Endothelial cell (in vitro differentiated cells): ENCODE measurements at places on chromosomes 7 and 10.

GRCh38 chr7:130022623-130023175, 28.5 kb downstream of the ZC3HC1 start:
- H3K4me3 ChIP-seq: peak overlapping the region; percentile 39
- no peak for DNase-seq
- no peak overlapping the region for H3K27ac ChIP-seq
- H3K4me1 ChIP-seq: no peaks in the 10 kb centered on the region
- no peaks in the 10 kb centered on the region for H3K27me3 ChIP-seq
- H3K36me3 ChIP-seq: peaks cover 33% of the 10 kb centered on the region

DNA sequence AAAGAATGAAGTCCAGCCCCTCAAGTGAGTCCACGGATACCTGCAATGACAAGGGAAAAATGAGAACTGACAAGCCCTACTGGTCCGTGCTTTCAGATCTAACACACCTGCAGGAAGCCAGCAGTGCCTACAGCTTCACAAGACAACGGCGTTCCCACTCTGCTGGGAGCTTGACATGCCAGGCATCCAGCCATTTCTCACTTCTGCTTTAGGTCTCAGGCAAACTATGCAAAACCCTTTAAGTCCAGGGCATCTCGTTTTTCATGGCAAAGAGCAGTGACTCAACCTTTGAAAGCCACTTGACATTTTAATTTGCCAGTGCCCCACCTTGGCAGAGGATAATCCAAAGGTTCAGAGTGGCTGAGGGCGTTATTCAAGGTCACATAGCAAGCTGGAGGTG, 49.1 kb upstream of the GPAM start:
- H3K27me3 ChIP-seq: peaks cover 6% of the 10 kb centered on the region
- H3K36me3 ChIP-seq: no peaks in the 10 kb centered on the region
- DNase-seq: no peak
- no peaks in the 10 kb centered on the region for H3K4me1 ChIP-seq
- no peak overlapping the region for H3K4me3 ChIP-seq
- no peak overlapping the region for H3K27ac ChIP-seq

- no peaks in the 10 kb centered on the region for H3K36me3 ChIP-seq
- H3K4me3 ChIP-seq: no peak overlapping the region
- H3K4me1 ChIP-seq: no peaks in the 10 kb centered on the region
Observed at GRCh38 chr10:4249841-4250586, 465.0 kb upstream of the KLF6 start.

- no peak for DNase-seq
- H3K4me3 ChIP-seq: peak overlapping the region; percentile 32
- no peak overlapping the region for H3K27ac ChIP-seq
- H3K4me1 ChIP-seq: peaks cover 70% of the 10 kb centered on the region
- peaks cover 32% of the 10 kb centered on the region for H3K27me3 ChIP-seq
Observed at GRCh38 chr7:97021747-97022490, 2.7 kb downstream of the DLX5 start.

GRCh38 chr7:68173513-68173912, 1176.9 kb downstream of the TYW1 start:
- peaks cover 6% of the 10 kb centered on the region for H3K27me3 ChIP-seq
- no peak overlapping the region for H3K27ac ChIP-seq
- H3K36me3 ChIP-seq: peaks cover 7% of the 10 kb centered on the region
- no peak overlapping the region for H3K4me3 ChIP-seq
- no peaks in the 10 kb centered on the region for H3K4me1 ChIP-seq

DNA sequence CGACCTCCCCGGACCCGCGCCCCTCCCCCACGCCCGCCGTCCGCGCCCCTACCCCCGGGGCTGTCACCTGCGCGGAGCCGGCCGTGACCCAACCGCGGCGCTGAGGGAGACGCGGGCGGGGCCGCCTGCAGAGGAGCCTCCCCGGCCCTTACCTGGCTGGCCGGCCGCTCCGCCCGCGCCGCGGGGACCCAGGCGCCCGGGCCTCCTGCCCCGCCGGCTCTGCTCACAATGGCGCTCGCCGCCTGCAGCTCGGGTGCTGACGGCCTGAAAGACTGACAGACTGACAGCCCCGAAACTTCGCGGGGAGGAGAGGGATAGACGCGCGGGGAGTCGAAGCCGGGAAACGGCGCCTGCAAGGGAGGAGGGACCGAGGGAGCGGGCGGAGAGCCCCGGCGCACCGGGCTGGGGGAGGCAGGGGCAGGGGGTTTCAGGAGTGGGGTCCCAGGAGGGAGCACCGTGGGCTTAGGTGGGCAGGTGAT, 393 bp downstream of the ZNF467 start:
- DNase-seq: peak; percentile 48
- H3K4me3 ChIP-seq: peak overlapping the region; percentile 90
- H3K27ac ChIP-seq: no peak overlapping the region
- H3K4me1 ChIP-seq: peaks cover 38% of the 10 kb centered on the region
- peaks cover 22% of the 10 kb centered on the region for H3K36me3 ChIP-seq

- no peaks in the 10 kb centered on the region for H3K4me1 ChIP-seq
- no peak overlapping the region for H3K27ac ChIP-seq
- H3K36me3 ChIP-seq: peaks cover 7% of the 10 kb centered on the region
- DNase-seq: no peak
Observed at GRCh38 chr10:15120523-15120922, 23.4 kb downstream of the RPP38 start.

- H3K36me3 ChIP-seq: no peaks in the 10 kb centered on the region
- H3K27ac ChIP-seq: no peak overlapping the region
- H3K4me3 ChIP-seq: no peak overlapping the region
- no peak for DNase-seq
Observed at GRCh38 chr7:29063872-29064271, 82.5 kb downstream of the CPVL start.

GRCh38 chr7:69450456-69450855, 147.8 kb upstream of the AUTS2 start:
- DNase-seq: no peak
- no peak overlapping the region for H3K4me3 ChIP-seq
- peaks cover 3% of the 10 kb centered on the region for H3K4me1 ChIP-seq
- no peaks in the 10 kb centered on the region for H3K36me3 ChIP-seq
- H3K27ac ChIP-seq: no peak overlapping the region

GRCh38 chr7:34759477-34760125, 101.6 kb downstream of the NPSR1 start:
- no peaks in the 10 kb centered on the region for H3K36me3 ChIP-seq
- H3K4me3 ChIP-seq: no peak overlapping the region
- peak; percentile 22 for DNase-seq
- no peaks in the 10 kb centered on the region for H3K4me1 ChIP-seq

DNA sequence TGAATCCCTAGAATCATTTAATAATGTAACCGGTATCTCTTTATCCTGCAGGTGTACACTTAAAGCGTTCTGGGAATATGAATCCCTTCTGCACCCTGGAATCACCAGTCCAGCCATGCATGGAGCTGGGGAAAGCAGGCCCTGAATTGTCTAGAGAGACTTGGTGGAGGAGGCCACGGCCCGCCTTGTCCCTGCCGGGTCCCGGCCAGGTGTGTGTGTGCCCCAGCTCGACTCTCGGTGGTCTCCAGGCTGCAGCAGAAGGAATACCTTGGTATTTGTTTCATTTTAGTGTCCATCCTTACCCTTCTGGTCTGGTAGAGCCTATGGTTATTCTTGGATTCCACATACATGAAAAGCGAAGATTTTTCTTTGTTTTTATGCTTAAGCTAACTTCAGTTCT, 58.1 kb downstream of the PRPF18 start:
- no peak overlapping the region for H3K4me3 ChIP-seq
- peaks cover 69% of the 10 kb centered on the region for H3K36me3 ChIP-seq
- no peak for DNase-seq
- H3K27me3 ChIP-seq: peaks cover 11% of the 10 kb centered on the region
- no peaks in the 10 kb centered on the region for H3K4me1 ChIP-seq

DNA sequence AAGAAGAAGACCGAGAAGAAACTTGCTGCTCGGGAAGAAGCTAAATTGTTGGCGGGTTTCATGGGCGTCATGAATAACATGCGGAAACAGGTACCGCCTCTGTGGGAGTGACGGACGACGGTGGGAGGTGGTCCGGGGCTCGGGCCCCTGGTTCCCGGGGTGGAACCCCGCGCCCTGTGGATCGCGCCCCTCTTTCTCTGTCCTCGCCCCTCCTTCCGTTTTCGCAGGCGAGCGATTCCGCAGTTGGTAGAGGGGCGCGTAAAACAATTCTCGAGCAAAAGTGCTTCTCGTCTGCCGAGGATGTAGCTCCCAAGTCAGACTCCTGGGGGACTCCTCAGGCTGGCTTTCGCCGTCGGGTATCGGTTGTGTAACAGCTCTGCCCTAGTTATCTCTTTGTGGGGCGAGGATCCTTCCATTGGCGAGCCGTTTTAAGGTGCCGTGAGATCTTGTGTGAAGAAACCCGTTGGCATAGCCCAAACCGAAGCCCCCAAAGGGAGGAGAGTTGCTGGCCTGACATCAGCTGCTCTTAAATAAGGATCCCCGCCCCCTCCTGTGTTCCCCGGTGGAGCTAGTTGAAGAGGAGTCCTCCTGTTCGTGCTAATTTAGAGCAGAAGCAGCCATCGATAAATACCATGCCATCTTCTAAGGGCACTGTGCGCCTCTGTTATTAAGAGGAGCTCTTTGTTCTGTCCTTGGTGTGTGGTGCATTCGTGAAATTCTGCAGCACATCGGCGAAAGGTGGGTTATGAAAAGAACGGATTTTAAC, 655 bp downstream of the KLHL7 start:
- peaks cover 7% of the 10 kb centered on the region for H3K36me3 ChIP-seq
- DNase-seq: peak; percentile 43
- H3K4me3 ChIP-seq: peak overlapping the region; percentile 98
- peaks cover 8% of the 10 kb centered on the region for H3K27me3 ChIP-seq

GRCh38 chr7:99142727-99143520, 984 bp downstream of the SMURF1 start:
- peaks cover 23% of the 10 kb centered on the region for H3K4me1 ChIP-seq
- H3K27me3 ChIP-seq: peaks cover 11% of the 10 kb centered on the region
- peak overlapping the region; percentile 88 for H3K4me3 ChIP-seq
- H3K27ac ChIP-seq: peak overlapping the region; percentile 30
- peaks cover 7% of the 10 kb centered on the region for H3K36me3 ChIP-seq
- DNase-seq: peak; percentile 92

DNA sequence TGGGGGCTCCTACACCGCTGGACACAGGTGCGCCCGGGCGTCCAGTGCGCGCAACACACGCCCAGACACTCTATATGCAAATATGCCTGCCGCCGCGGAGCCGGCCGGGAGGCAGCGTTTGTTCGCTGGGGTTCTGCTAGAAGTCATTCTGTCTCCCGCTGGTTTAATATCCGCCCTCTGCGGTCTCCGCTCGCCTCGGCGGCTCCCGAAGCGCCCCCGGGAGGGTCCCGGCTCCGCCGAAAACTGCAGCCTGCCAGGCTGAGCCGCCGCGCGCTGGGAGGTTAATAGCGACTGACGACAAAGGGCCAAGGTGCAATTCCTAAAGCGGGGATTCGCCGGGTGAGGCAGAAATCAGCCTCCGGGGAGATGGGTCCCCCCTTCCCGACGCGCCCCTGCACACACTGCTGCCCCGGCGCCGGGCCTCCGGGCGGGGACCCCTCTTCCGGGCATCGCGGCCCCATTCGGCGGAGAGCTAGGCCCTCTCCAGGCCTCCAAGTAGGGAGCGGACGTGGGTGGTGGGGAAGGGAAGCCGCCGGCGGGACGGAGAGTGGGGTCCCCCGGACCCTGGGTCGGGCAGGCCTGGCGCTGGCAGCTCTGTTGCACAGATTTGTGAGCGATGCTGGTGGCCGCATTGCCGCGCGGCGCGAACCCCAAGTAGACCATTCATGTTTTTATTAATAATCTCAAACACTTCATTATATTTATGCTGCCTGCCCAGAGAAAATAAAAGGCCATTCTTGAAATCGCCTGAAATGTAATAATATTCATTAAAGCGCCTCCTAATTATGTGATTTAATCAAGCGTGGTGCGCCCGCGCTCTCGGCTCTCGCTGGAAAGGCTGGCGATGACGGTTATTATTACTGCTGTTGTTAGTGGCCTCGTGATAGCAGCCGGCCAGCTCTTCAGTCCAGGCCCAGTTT, 9.1 kb downstream of the EN2 start:
- peak; percentile 87 for DNase-seq
- peaks cover 20% of the 10 kb centered on the region for H3K4me1 ChIP-seq
- peaks cover 30% of the 10 kb centered on the region for H3K27me3 ChIP-seq
- H3K4me3 ChIP-seq: no peak overlapping the region
- H3K36me3 ChIP-seq: no peaks in the 10 kb centered on the region

GRCh38 chr7:25855854-25856782, 295.9 kb upstream of the NFE2L3 start:
- DNase-seq: no peak
- peaks cover 41% of the 10 kb centered on the region for H3K4me1 ChIP-seq
- H3K27ac ChIP-seq: no peak overlapping the region
- H3K36me3 ChIP-seq: no peaks in the 10 kb centered on the region
- peak overlapping the region; percentile 24 for H3K4me3 ChIP-seq
- peaks cover 10% of the 10 kb centered on the region for H3K27me3 ChIP-seq

GRCh38 chr10:28365840-28366239, 63.0 kb upstream of the MPP7 start:
- H3K27ac ChIP-seq: no peak overlapping the region
- H3K4me1 ChIP-seq: peaks cover 13% of the 10 kb centered on the region
- no peak overlapping the region for H3K4me3 ChIP-seq
- peaks cover 8% of the 10 kb centered on the region for H3K27me3 ChIP-seq
- DNase-seq: no peak

DNA sequence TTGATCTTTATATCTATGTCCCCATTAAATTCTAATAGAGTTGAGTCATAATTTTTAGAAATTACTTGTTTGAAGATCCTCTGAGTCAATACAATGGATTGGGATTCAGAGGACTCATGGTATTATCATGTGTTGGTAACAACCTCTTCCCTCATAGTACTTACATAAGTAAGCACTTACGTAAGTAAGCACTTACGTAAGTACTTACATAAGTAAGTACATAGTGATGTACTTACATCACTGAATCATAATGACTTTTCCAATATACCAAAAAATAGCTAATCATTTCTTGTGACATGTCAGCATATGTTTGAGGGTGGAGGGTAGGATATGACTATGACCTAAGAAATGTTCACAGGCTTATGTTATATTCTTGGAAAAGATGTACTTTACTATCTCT, 740.5 kb downstream of the SORCS1 start:
- no peak overlapping the region for H3K4me3 ChIP-seq
- no peak for DNase-seq
- no peaks in the 10 kb centered on the region for H3K4me1 ChIP-seq
- H3K27ac ChIP-seq: no peak overlapping the region
- no peaks in the 10 kb centered on the region for H3K27me3 ChIP-seq

- peaks cover 11% of the 10 kb centered on the region for H3K27me3 ChIP-seq
- DNase-seq: no peak
- peaks cover 3% of the 10 kb centered on the region for H3K36me3 ChIP-seq
- H3K27ac ChIP-seq: peak overlapping the region; percentile 77
Observed at GRCh38 chr7:128454808-128455542, 703 bp upstream of the HILPDA start.

- no peaks in the 10 kb centered on the region for H3K36me3 ChIP-seq
- H3K4me3 ChIP-seq: no peak overlapping the region
- DNase-seq: no peak
- peaks cover 2% of the 10 kb centered on the region for H3K27me3 ChIP-seq
Observed at GRCh38 chr7:98375664-98376063, 25.2 kb downstream of the BAIAP2L1 start.

GRCh38 chr7:114534953-114535352, 120.3 kb downstream of the FOXP2 start:
- no peak for DNase-seq
- H3K27ac ChIP-seq: no peak overlapping the region
- no peaks in the 10 kb centered on the region for H3K4me1 ChIP-seq
- no peaks in the 10 kb centered on the region for H3K27me3 ChIP-seq
- H3K4me3 ChIP-seq: no peak overlapping the region
- H3K36me3 ChIP-seq: no peaks in the 10 kb centered on the region
